ENCODE measurements at places on chromosomes 7 and 10.

GRCh38 chr10:93081318-93081717 lies 7.6 kb downstream of the CYP26A1 start:
- no peak for DNase-seq

GRCh38 chr10:78752708-78753107 lies 316.1 kb upstream of the ZMIZ1 start:
- DNase-seq = no peak

DNA sequence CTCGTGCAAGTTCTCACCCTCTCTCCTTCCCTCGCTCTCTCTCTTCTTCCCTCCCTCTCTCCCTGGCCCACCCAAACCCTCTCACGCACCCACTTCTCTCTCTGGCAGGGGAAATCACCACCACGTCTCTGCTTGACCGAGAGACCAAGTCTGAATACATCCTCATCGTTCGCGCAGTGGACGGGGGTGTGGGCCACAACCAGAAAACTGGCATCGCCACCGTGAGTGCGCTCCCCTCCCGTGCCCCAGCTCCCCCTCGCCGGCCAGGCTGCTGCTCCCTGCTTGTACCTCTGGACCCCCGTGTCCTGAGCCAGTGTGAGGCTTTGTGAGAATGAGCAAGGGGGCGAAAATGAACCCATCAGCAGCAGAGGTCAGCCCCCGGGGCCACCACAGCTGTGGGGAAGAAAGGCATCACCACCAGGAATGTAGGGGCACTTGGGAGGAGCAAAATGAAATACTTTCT lies 25.5 kb downstream of the C10orf105 start:
- DNase-seq = no peak

DNA sequence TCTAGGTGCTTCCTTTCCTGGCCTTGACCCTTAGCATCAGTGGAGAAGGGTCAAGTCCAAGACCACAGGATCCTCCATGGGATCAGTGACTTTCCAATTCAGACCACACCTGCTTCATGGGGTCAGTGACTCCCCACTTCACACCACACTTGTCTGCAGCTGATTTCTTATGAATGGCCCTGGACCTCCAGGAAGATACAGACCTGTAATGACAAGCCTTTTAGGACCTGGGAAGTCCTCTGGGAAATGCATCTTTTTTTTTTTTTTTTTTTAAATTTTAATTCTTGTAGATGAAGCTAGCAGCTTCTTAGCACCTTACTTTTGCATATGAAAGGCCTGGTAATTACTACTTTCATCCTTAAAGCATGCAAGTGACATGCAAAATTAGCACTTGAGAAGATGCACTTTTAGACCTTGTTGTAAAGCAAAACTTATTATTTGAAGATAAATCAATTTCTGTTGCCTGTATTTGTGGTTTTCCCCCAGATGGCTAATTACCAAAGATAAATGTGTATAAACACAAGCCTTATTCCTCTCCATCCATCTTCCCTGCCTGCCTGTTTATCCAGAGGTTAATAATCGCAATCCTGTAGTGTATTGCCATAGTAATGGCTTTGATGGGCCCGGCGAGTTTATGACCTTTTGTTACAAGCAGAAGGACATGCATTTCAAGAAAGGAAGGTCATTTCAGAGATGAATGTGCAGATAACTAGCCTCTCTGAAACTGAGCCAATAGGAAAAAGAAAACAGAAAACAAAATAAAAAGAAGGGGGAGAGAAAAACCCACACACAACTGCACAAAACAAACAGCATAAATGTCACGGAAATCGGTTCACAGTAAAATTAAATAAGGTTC lies 1018.7 kb downstream of the TYW1 start:
- DNase-seq = no peak

- DNase-seq = no peak
Measured at GRCh38 chr10:59372543-59372942, 10.2 kb upstream of the FAM13C start.

GRCh38 chr7:157297185-157297584 lies 39.6 kb upstream of the DNAJB6 start:
- no peak for DNase-seq

DNA sequence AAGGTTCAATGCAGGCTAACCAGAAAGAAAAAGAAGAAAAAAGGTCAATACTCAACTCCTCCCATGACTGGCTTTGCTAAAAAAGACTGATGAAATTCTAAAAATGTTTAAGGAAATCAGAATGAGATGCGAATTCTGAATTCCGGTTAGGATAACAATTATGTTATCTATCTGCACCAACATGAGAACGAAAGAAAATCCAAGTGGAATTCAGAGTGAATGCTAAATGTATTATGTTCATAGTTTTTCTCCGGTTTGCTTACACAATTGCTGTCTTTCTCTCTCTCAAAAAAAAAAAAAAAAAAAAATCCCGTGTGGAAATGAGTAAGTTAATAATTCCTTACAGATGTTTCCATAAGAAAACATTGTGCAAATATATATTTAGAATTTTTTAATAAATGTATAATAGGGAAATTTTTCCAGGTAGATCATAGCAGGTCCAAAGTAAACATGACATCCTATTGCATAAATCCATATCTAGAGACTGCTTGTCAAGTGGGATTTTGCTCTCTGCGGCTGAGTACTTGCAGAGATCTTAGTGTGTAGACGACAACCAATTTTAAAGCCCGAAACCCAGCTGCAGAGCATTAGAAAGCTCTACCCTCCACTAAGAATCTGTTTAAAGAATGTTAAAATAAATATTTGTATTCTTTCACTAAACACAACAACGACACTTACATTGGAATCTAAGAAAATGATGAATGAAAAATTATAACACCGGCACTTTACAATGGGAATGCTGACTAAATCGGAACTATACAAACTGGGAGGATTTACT lies 104.0 kb downstream of the JAZF1 start:
- DNase-seq = no peak

DNA sequence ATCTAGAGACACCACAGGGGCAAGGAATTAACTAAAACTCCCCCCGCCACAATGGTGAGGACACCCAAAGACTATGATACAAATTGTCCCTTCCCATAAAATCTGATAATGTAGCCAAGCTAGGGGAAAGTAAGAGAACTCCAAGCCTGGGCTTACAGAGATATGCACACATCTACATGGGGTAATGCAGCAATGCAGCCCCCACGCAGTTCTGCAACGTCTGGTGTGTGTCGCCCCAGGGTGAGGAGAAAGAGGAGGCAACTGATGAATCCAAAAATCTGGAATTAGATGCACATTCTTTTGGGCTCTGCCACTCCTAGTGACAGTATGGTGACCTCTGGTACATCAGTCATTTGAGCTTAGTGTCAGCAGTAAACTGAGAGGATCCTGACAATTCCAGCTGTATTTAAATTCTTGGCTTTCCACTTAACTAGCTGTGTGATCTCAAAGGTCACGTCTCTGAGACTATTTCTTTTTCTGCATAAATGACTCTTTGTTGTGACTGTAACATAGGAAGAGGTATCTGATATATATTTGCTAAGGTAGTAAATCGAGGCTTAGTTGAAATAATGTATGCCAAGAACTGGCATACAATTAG lies 51.5 kb downstream of the PIP4K2A start:
- no peak for DNase-seq

DNA sequence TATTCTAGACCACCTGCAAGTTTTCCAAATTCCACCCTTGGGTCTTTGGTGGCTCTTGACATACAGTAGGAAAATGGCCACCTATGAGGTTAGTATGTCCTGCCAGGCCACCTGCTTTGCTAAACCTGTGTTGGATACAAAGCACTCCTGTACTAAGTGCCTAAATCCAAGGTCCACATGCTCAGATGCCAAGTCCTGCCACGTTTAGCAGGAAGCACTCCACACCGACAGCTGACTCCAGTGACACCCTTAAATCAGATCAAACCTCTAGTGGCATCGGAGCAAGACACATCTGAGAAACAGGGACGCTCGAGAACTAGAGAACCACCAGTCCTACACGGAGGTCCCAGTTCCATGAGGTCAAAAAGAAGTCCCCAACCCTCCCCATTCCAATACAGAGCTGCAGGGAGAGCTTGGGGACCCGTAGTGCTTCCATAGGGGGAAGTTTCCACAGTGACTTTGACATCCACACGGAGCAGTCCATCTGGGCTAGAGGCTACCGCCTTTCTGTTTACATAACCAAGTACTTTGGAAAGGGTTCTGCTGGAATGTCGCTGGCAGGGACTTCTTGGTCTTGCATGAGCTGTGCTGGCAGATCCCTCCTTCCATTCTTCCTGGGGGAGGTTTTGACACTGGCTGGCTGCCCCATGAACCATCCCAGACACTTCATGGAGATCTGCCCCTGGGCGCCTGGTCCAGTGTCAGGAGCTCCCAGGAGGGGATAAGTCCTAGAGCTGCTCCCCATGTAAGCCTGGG lies 290.6 kb downstream of the PRPF18 start:
- DNase-seq = no peak

- no peak for DNase-seq
Measured at GRCh38 chr10:76126607-76127527, 695.4 kb downstream of the LRMDA start.

GRCh38 chr10:16776896-16777295 lies 40.3 kb downstream of the RSU1 start:
- DNase-seq = no peak

- DNase-seq = no peak
Measured at GRCh38 chr10:7610651-7611389, 55.9 kb downstream of the ITIH5 start.

- DNase-seq = no peak
Measured at GRCh38 chr7:16144361-16144760, 277.0 kb downstream of the CRPPA start.

DNA sequence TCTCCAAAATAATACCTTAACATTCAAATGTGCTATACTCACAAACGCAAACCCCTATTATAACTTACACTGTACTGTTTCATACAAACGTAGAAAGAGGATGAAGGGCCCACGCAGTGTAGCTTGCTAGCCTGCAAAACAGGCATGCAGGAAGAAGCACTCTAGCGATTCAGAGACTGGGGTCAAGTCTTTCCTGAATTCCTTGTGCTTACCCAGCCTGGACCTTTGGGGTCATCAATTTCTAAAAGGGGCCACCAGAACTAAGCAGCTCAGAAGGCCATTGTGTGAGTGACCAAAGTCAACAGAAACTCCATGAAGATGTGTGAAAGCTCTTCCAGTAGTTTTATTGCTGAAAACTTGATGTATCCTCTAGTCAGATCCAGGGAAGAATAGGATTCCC lies 111.9 kb downstream of the SVIL start:
- DNase-seq = no peak

- no peak for DNase-seq
Measured at GRCh38 chr7:121042899-121043298, 54.4 kb downstream of the CPED1 start.

DNA sequence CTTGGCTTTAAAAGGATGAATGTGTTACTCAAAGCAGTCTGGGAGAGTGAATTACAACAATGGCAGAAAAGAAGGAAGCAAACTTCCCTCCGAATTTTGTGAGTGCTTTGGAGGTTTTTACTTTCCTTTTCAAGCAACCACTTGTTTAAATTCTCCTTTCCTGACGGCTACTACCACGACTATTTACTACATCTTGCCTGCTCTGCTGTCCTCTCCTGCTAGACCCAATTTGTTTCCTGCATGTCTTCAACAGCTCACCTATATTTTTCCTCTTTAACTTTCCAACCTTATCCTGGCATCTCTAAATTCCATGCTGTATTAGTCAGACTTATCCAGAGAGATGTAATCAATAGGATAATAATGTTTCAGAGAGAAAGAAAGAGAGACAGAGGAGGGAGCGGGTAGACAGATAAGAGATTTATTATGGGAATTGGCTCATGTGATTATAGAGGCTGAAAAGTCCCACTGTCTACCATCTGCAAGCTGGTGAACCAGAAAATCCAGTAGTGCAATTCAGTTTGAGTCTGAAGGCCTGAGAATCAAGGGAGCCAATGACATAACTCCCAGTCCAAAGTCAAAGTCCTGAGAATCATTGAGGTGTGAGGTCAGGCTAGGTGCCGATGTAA lies 42.8 kb upstream of the SLC13A1 start:
- DNase-seq = no peak

DNA sequence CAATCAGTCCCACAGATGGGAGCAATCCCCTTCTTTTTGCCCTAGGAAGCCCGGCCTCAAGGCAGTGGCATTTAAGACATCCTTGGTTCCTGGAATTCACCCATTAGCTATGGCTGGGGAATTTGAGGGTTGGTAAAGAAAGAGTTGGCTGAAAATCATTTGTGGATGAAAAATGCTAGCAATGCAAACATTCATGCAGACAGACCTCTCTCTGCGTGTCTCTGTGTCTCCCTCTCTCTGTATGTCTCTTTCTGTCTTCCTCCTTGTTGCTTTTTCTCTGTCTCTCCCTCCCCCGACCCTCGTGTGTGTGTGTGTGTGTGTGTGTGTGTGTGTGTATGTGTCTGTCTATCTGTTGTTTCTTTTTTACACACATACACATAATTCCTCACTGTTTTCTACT lies 19.4 kb downstream of the LDB3 start:
- no peak for DNase-seq

DNA sequence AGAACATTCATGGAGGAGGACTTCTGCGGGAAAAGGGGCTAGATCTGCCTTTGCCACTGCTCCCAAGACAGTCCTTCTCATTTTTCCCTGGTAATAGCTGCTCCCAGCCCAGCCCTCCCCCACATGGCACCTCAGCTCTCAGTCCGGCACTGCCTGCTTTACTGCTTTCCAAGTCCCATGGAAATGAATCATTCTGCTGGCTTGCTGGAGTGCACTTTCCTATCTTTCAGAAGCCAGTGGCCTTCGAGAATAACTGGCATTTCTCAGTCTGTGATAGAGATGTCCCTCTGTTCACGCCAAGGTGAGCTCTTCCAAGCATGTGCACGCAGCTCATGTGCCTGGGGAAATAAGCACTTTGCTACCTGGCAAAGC lies 61.4 kb downstream of the SYPL1 start:
- DNase-seq = no peak

DNA sequence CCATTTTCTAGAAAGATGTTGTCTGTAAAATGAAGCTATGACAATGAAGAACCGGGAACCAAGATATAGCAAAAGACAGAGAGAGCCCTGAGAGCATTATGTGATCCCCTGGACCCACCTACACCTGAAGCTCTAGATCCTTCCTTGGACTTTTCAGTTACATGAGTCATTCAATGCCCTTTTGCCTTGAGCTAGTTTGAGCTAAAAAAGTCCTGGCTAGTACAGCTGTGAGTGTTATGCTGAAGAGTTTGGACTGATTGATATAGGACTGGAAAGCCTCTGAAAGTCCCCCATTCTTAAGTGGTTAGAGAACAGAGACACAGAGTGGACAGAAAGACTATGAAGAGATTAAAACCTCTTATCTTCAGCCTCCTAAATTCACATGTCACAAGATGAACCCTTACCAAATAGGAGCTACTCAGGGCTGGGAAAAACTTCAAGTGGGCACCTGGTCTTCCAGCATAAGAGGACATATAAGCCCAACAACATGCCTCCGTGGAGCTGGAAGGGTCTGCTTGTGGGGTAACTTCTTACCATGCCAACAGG lies 386.8 kb upstream of the NFE2L3 start:
- no peak for DNase-seq

GRCh38 chr7:140697447-140698143 lies 1.1 kb downstream of the NDUFB2 start:
- DNase-seq = no peak

GRCh38 chr10:91080776-91081175 lies 139.7 kb upstream of the PCGF5 start:
- no peak for DNase-seq

- no peak for DNase-seq
Measured at GRCh38 chr10:7786430-7786829, 1.4 kb downstream of the KIN start.

- DNase-seq = no peak
Measured at GRCh38 chr10:123145542-123146012, 2.4 kb upstream of the HMX2 start.

- no peak for DNase-seq
Measured at GRCh38 chr7:49797987-49798660, 24.7 kb downstream of the VWC2 start.

GRCh38 chr10:50432211-50433009 lies 181.1 kb upstream of the ASAH2 start:
- DNase-seq = no peak

- no peak for DNase-seq
Measured at GRCh38 chr10:132829403-132829802, 43.5 kb upstream of the NKX6-2 start.
